ENCODE measurements at places on chromosomes 3 and 15. TPM values are rescaled to one million over a fixed set of nuclear protein-coding genes. Genes with fewer than 3 reads are reported as not detected.

DNA sequence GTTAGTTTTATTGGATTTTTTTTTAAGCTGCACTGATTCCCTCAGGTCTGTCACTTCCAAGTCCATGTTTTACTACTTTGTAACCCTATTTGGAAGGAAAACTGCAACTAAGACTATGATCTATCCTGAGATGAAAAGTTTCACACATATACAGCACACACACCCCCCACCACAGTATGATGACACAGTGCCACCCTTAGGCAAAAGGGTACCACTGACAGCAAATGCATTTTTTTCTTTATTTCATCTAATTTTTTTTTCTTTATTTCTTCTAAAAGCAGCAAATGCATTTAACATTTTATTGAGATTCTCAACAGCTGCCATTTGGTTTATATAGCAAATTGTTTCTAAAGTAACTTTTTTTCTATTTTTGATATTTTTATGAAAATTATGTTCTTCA is 21.2 kb downstream of the NGRN start:
- H3K27me3 ChIP-seq: no peaks in the 10 kb centered on the region
- no peak for DNase-seq
- H3K36me3 ChIP-seq: no peaks in the 10 kb centered on the region

- no peaks in the 10 kb centered on the region for H3K27me3 ChIP-seq
- no peaks in the 10 kb centered on the region for H3K4me1 ChIP-seq
- no peak overlapping the region for H3K27ac ChIP-seq
- H3K4me3 ChIP-seq: no peak overlapping the region
- H3K36me3 ChIP-seq: no peaks in the 10 kb centered on the region
Observed at GRCh38 chr3:100954199-100954935, 38.9 kb downstream of the ABI3BP start.

GRCh38 chr3:50100956-50101845 is 12.5 kb downstream of the RBM5 start:
- no peaks in the 10 kb centered on the region for H3K4me1 ChIP-seq
- H3K36me3 ChIP-seq: peaks cover 100% of the 10 kb centered on the region
- H3K4me3 ChIP-seq: no peak overlapping the region
- no peak overlapping the region for H3K27ac ChIP-seq

The ARPIN gene
- total RNA-seq: 6.7 TPM

The USP50 gene
- total RNA-seq: not detected

DNA sequence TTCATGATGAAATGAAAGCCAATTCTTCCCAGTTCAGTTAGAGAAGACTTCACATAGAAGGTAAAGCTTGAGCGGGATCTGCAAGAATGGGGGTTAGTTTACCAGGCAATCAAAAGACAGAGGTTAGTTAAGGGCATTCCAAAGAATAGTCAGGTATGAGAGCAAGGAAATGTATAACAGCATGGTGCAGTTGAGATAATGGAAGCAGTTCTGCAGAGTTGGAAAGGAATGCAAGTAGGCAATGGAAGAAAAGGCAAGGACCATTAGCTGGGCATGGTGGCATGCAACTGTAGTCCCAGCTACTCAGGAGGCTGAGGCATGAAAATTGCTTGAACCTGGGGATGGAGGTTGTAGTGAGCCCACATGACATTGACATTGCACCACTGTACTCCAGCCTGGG is 55.0 kb downstream of the LSAMP start:
- H3K27me3 ChIP-seq: no peaks in the 10 kb centered on the region
- peaks cover 4% of the 10 kb centered on the region for H3K4me1 ChIP-seq
- H3K36me3 ChIP-seq: no peaks in the 10 kb centered on the region

DNA sequence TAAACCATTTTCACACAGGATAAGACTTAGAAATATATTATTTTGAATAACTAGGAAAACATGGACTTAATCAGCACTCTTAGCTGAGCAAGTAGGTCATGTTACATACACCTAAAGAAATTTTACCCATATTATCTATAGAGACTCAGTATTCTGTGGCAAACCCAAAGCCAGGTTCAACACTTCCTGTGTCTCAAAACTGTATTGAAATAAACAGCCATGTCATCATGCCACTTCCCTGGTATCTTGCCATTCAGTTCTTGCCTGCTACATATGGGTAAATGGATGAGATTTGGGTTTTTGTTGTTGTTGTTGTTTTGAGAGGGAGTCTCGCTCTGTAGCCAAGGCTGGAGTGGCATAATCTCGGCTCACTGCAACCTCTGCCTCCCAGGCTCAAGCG is 141.5 kb upstream of the PLXND1 start:
- no peaks in the 10 kb centered on the region for H3K4me1 ChIP-seq
- no peak overlapping the region for H3K4me3 ChIP-seq
- no peaks in the 10 kb centered on the region for H3K36me3 ChIP-seq

DNA sequence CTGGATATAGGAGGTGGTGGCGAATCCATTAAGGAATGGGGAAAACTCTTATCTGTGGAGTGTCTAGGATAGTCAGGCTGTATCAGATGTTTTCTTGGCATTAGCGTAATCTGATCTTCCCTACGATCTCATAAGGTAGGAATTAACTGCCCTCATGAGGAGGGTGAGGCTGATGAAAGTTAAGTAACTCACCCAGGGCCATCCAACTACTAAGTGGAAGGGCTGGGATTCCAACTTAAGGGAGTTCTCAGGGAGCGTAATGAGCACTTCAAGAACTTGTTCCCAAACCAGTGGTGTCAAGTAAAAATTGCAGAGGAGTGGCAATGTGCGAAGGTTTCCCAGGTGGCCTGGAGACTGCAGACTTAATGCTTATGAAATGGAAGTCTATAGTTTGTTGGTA is 55.9 kb upstream of the OSBPL11 start:
- no peaks in the 10 kb centered on the region for H3K36me3 ChIP-seq
- no peaks in the 10 kb centered on the region for H3K4me1 ChIP-seq
- no peak for DNase-seq
- no peak overlapping the region for H3K27ac ChIP-seq
- H3K27me3 ChIP-seq: no peaks in the 10 kb centered on the region

Measured in adrenal gland (tissue), 19 donors.